ENCODE measurements at places on chromosomes 16 and 17.

GRCh38 chr16:10663146-10663545 lies 31.6 kb downstream of the TEKT5 start:
- no peak for DNase-seq

GRCh38 chr16:11668623-11669379 lies 546 bp downstream of the SNN start:
- no peak for DNase-seq

DNA sequence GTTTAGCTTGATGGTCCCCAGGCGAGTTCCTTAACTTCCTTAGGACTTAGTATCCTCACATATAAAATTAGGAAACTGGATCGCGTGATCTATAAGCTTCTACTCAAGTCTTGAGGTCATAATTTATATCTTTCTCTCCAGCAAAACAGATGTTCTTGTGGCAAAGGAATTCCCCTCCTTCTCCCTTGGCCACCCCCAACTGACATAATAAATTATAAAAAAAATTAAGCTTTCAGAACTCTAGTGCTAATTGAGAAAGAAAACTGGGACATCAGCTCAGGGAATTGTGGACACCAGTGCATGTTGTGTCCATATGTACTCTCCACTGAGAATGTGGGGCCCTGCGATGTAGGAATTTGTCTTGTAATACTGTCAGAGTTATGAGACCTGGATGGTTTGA lies 13.5 kb downstream of the GNAO1 start:
- no peak for DNase-seq

- no peak for DNase-seq
These were observed 9.8 kb upstream of the KIF19 start for GRCh38 chr17:74316220-74316619.

DNA sequence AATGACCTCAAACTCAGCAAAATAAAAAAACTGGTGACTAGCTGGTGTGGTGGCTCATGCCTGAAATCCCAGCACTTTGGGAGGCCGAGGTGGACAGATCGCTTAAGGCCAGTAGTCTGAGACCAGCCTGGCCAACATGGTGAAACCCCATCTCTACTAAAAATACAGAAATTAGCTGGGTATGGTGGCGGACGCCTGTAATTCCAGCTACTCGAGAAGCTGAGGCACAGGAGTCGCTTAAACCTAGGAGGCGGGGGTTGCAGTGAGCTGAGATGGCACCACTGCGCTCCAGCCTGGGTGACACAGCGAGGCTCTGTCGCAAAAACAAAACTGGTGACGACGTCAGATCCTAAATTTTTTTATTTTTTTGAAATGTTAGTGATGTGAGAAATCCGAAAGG lies 82.6 kb upstream of the TOB1 start:
- no peak for DNase-seq

DNA sequence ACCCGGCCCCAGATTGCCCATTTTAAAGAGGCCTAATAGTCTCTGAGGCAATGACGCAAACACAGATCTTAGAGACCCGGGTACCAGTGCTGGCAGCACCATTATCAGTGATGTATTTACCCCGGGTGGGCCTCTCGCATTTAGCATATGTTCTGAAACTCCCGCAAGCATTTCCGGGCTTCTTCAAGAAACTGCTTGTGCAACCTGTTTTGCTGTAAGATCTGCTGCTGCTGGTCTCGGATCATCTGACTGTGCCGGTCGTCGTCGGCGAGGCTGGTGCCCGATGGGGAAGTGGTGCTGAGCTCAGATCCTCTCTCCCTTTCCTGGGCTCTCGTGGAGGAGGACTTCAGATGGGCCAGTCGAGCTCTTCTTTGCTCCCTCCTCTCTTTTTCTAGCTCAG lies 12.5 kb downstream of the CEP295NL start:
- no peak for DNase-seq

Data from astrocyte of the cerebellum (primary cell).